ENCODE measurements at places on chromosomes 16 and 17.

GRCh38 chr16:90081606-90081970 is 4.5 kb upstream of the PRDM7 start:
- DNase-seq, result no peak

- DNase-seq, result no peak
Observed at GRCh38 chr16:3727806-3728381, 10.6 kb upstream of the TRAP1 start.

- DNase-seq, result no peak
Observed at GRCh38 chr17:65092262-65092661, 35.7 kb upstream of the GNA13 start.

DNA sequence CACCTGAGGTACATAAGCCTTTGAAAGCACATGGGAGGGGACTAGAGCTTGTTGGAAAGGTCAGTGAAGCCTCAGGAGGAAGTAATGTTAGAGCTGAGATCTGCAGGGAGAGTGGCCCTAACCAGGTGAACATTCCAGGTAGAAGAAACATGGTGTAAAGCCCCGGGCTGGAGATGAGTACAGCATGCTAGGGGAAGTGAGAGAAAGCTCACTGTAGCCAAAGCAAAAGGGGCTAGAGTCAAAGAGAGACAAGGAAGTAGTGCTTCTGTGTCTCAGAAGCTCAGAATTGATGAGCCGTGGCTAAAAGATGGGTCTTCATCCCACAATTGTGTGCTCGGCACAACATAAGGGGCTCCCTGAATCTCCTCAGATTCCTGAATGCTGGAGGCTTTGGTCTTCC is 481.8 kb downstream of the XYLT1 start:
- DNase-seq, result no peak

GRCh38 chr17:81673561-81674258 is 7.2 kb downstream of the CCDC137 start:
- no peak for DNase-seq

GRCh38 chr17:5786510-5786875 is 202.2 kb upstream of the NLRP1 start:
- no peak for DNase-seq

DNA sequence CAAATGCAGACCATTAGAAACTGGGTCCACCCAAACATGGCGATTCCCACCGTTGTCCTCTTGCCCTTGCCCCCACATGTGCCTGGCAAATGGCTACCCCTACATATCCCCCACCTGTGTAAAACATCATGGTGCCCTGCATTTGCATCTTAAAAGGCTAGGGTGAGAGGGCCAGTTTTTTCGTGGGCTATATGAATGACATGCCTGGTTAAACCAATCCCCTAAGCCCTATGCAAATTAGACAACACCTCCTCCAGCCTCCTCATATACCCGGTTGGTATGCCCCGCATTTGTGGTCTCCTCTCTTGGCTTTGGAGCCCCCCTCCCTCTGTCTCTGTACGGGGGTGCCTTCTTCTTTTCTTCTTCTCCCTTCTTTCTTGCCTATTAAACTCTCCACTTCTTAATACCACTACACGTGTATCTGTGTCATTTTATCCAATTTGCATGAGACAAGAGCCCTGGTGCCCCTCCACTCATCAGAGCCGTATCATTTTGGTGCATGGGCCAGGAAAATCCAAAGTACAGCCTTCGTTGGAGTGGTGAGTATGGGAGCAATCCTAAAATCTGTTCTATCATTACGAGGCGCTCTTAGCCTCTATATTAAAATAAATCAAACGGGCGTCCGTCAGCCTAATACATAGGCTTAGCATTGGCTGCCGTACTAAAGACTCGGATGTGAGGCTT is 30.1 kb downstream of the QPRT start:
- DNase-seq, result no peak

GRCh38 chr16:27685807-27686206 is 135.9 kb downstream of the KATNIP start:
- peak; percentile 11 for DNase-seq

DNA sequence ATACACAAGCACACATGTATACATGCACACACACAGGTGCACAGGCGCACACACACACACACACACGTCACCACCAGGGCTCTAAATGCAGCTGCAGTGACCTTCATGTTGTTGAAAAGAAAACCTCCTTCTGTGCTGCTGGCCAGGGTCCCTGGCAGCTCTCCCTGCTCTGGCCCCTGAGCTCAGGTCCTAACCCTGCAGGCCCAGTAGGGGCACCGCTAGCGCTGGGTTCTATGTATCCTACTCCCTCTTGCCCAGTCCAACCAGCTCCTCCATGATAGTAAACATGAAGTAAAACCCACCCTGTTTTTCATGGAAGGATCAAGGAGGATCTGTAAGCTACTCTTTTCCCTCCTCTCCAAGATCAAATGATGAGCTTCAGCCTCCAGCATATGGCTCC is 172.8 kb downstream of the RBFOX3 start:
- DNase-seq, result no peak

DNA sequence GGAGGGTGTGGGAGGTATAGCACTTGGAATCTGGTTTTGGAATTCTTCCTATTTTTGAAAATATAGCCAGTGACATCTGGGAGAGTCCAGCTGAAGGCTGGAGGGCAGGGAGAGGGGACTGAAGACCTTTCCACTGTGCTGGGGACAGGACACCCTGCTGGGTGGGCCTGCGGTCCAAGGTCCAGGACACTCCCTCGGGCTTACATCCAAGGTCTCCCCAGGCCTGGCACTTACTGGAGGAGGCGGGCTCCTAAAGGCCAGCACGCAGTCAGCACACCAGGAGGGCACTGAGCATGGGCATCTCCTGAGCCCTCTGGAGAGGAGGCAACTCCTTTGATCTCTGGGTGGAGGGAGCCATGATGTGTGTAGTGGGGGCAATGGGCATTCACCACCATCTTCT is 35.5 kb upstream of the ETV4 start:
- DNase-seq, result no peak

- DNase-seq, result no peak
Observed at GRCh38 chr16:72905581-72905980, 142.3 kb downstream of the ZFHX3 start.

GRCh38 chr17:38616361-38616760 is 10.6 kb upstream of the SRCIN1 start:
- no peak for DNase-seq

- DNase-seq, result peak; percentile 67
Observed at GRCh38 chr17:48013876-48014594, 23.6 kb downstream of the COPZ2 start.

DNA sequence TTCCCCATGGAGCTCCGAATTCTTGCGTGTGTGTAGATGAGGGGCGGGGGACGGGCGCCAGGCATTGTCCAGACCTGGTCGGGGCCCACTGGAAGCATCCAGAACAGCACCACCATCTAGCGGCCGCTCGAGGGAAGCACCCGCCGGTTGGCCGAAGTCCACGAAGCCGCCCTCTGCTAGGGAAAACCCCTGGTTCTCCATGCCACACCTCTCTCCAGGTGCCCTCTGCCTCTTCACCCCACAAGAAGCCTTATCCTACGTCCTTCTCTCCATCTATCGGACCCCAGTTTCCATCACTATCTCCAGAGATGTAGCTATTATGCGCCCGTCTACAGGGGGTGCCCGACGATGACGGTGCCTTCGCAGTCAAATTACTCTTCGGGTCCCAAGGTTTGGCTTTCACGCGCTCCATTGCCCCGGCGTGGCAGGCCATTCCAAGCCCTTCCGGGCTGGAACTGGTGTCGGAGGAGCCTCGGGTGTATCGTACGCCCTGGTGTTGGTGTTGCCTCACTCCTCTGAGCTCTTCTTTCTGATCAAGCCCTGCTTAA is 617 bp upstream of the SENP3 start:
- DNase-seq, result peak; percentile 97

DNA sequence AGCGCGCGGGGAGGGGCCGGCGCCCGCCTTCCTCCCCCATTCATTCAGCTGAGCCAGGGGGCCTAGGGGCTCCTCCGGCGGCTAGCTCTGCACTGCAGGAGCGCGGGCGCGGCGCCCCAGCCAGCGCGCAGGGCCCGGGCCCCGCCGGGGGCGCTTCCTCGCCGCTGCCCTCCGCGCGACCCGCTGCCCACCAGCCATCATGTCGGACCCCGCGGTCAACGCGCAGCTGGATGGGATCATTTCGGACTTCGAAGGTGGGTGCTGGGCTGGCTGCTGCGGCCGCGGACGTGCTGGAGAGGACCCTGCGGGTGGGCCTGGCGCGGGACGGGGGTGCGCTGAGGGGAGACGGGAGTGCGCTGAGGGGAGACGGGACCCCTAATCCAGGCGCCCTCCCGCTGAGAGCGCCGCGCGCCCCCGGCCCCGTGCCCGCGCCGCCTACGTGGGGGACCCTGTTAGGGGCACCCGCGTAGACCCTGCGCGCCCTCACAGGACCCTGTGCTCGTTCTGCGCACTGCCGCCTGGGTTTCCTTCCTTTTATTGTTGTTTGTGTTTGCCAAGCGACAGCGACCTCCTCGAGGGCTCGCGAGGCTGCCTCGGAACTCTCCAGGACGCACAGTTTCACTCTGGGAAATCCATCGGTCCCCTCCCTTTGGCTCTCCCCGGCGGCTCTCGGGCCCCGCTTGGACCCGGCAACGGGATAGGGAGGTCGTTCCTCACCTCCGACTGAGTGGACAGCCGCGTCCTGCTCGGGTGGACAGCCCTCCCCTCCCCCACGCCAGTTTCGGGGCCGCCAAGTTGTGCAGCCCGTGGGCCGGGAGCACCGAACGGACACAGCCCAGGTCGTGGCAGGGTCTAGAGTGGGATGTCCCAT is 232.8 kb downstream of the SEC14L1 start:
- DNase-seq, result peak; percentile 85

GRCh38 chr17:75126954-75127353 is 4.6 kb downstream of the NT5C start:
- DNase-seq, result no peak

GRCh38 chr17:16380640-16381495 is at the start of gene UBB:
UBB (plus strand) TSS chr17:16381091; CDS start chr17:16381908, 817 bp downstream.
- DNase-seq, result peak; percentile 99

GRCh38 chr17:7929158-7930023 is at the start of gene KCNAB3:
KCNAB3 (minus strand) TSS chr17:7929856; CDS start chr17:7929435, 421 bp downstream.
- DNase-seq, result peak; percentile 90

GRCh38 chr17:27538156-27538955 is 82.1 kb downstream of the KSR1 start:
- DNase-seq, result no peak

GRCh38 chr17:42544874-42545283 is 7.8 kb upstream of the HSD17B1 start:
- no peak for DNase-seq

DNA sequence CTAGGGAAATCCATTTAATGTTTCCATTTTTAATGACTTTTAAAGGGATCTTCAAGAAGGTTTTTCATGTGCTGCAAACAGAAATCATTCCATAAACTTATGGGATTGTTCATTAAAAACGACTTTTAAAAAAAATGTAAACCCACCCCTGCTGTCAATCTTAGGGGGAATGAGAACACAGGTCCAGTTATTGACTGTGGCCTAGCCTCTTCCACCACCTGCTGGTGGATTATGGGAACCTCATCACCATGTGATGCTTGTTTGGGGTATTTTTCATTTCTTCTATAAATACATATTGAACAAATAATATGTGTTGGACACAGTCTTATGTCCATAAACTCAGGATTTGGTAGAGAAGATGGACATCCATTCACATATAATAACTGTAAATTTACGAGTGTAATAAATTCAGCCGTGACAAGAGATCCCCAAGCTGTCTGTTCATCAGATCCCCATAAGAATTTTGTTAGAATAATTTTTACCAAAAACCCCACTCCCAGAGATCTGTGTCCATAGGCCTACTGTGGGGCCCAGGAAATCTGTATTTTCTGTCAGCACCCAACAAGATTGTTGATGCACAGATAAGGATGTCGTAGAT is 42.0 kb upstream of the TMC5 start:
- DNase-seq, result peak; percentile 86

GRCh38 chr16:68069511-68070248 is 15.5 kb upstream of the NFATC3 start:
- DNase-seq, result peak; percentile 50

GRCh38 chr17:61414141-61414935 is 14.7 kb downstream of the TBX2 start:
- DNase-seq, result peak; percentile 30

DNA sequence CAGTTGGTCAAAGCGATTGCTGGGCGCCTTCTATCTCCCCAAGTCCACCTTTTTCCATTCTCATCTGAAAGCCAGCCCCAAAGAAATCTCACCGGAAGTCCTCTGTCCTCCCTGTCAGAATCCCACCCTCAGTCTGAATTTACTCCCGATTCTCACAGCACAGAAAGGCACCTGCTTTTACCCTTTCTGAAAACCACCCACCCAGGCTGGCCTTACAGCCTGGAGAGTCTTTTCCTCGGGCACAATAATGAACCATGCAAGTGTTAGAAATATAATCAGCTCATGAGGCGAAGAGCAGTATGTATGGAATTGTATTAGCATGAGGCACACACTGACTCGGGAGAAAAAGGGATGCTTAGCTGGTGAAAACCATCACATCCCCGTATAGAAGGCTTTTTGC is 1.2 kb upstream of the ZFHX3 start:
- peak; percentile 56 for DNase-seq

DNA sequence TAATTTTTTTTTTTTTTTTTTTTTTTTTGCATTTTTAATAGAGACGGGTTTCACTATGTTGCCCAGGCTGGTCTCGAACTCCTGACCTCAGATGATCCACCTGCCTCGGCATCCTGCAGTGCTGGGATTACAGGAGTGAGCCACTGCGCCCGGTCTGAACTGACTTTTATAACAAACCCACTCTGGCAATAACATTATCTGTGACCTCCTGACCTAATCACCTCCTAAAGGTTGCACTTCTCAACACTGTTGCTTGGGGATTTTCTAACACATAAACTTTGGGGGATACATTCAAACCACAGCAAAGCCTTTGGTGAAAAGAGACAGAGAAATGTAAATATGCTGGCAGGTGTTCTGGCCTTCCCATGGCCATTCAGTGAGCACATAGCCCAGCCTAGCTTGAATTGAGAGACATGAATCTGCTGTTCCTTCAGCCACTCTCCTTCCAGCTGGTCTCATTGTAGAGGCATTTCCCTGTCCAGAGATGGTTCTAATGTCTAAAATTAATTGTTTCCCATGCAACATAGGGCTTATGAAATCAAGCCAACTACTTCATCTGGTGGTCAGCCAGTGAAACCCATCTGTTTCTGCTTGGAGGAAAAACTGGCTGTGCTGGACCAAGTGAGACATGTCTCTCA is 28.3 kb downstream of the LYRM1 start:
- no peak for DNase-seq

GRCh38 chr16:64740261-64740660 is 381.6 kb downstream of the CDH11 start:
- DNase-seq, result no peak

Measured in eye (tissue), 1 donor.